Ovary (tissue), 10 donors: ENCODE measurements at places on chromosomes 3 and 15.
A peak's percentile ranks its signal among the peaks of the same experiment; 100 is the strongest.

GRCh38 chr3:174662653-174663052, 196.5 kb upstream of the NAALADL2 start:
- H3K27ac ChIP-seq = no peak overlapping the region
- no peaks in the 10 kb centered on the region for H3K4me1 ChIP-seq
- no peaks in the 10 kb centered on the region for H3K36me3 ChIP-seq
- no peak for DNase-seq

GRCh38 chr15:33581032-33581431, 270.3 kb downstream of the RYR3 start:
- no peak overlapping the region for H3K4me3 ChIP-seq
- H3K27me3 ChIP-seq = no peaks in the 10 kb centered on the region
- H3K4me1 ChIP-seq = peaks cover 16% of the 10 kb centered on the region
- no peaks in the 10 kb centered on the region for H3K36me3 ChIP-seq

DNA sequence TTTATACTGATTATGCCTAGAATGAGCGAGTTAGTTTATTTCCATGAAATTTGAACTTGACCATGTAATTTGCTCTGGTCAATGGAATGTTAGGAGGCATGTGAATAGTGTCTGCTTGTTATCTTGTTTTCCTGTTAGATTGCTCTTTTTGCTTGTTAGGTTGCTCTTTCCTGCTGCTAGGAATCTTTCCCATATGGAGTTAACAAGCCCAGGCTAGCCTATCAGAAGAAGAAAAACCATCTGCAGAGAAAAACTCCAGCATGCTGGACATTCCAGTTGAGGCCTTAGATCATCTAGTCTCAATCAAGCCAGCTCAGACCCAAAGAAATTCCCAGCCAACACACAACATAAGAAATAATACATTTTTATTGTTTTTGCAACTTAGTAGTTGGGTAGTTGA, 470.2 kb upstream of the AGTR1 start:
- H3K4me1 ChIP-seq = no peaks in the 10 kb centered on the region
- H3K36me3 ChIP-seq = no peaks in the 10 kb centered on the region
- H3K27me3 ChIP-seq = no peaks in the 10 kb centered on the region
- no peak overlapping the region for H3K4me3 ChIP-seq

- DNase-seq = no peak
- H3K36me3 ChIP-seq = no peaks in the 10 kb centered on the region
- no peaks in the 10 kb centered on the region for H3K4me1 ChIP-seq
- no peaks in the 10 kb centered on the region for H3K27me3 ChIP-seq
- H3K27ac ChIP-seq = no peak overlapping the region
- H3K4me3 ChIP-seq = no peak overlapping the region
Observed at GRCh38 chr3:122350814-122351418, 25.9 kb downstream of the CSTA start.

GRCh38 chr3:141127344-141128125, 76.4 kb downstream of the SPSB4 start:
- no peak overlapping the region for H3K4me3 ChIP-seq
- H3K36me3 ChIP-seq = no peaks in the 10 kb centered on the region
- no peak for DNase-seq

DNA sequence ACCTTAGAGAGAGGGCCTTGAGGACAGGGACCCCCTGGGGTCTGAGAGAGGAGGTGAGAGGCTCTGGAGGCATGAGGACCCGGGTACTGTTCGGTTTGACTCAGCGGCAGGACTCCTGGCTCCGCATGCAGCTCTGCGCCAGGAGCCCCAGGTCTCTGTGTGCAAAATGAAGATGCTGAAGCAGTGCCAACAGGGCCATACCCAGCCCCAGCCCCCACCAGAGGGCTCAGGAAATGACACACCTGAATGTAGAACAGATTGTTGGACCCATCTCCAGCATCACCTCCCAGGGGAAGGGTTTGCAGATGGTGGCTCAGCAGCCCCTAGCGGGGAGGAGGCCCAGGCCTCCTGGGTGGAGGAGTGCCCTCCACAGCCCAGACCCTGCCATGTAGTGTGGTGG, 30.2 kb downstream of the EPHB3 start:
- no peak overlapping the region for H3K4me3 ChIP-seq
- H3K36me3 ChIP-seq = no peaks in the 10 kb centered on the region
- peak overlapping the region; percentile 88 for H3K27ac ChIP-seq
- H3K4me1 ChIP-seq = peaks cover 13% of the 10 kb centered on the region

DNA sequence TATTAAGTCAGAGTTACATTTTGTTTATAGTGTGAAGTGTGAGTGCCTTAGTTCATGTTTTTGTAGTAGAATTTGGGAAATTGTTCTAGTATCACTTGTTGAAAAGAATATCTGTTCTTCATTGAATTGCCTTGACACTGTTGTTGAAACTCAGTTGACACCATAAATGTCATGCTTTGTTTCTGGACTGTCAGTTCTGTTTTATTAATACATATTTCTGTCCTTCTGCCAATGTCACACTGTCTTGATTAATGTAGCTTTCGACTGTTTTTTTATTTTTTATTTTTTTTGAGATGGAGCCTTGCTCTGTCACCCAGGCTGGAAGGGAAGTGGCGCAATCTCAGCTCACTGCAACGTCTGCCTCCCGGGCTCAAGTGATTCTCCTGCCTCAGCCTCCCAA, 59.1 kb downstream of the CHD2 start:
- no peaks in the 10 kb centered on the region for H3K36me3 ChIP-seq
- DNase-seq = no peak
- H3K4me1 ChIP-seq = peaks cover 3% of the 10 kb centered on the region
- no peak overlapping the region for H3K4me3 ChIP-seq
- no peak overlapping the region for H3K27ac ChIP-seq

GRCh38 chr3:102916532-102916931, 481.7 kb downstream of the ZPLD1 start:
- H3K27ac ChIP-seq = no peak overlapping the region
- no peaks in the 10 kb centered on the region for H3K27me3 ChIP-seq
- no peak for DNase-seq
- H3K4me3 ChIP-seq = no peak overlapping the region
- no peaks in the 10 kb centered on the region for H3K36me3 ChIP-seq

DNA sequence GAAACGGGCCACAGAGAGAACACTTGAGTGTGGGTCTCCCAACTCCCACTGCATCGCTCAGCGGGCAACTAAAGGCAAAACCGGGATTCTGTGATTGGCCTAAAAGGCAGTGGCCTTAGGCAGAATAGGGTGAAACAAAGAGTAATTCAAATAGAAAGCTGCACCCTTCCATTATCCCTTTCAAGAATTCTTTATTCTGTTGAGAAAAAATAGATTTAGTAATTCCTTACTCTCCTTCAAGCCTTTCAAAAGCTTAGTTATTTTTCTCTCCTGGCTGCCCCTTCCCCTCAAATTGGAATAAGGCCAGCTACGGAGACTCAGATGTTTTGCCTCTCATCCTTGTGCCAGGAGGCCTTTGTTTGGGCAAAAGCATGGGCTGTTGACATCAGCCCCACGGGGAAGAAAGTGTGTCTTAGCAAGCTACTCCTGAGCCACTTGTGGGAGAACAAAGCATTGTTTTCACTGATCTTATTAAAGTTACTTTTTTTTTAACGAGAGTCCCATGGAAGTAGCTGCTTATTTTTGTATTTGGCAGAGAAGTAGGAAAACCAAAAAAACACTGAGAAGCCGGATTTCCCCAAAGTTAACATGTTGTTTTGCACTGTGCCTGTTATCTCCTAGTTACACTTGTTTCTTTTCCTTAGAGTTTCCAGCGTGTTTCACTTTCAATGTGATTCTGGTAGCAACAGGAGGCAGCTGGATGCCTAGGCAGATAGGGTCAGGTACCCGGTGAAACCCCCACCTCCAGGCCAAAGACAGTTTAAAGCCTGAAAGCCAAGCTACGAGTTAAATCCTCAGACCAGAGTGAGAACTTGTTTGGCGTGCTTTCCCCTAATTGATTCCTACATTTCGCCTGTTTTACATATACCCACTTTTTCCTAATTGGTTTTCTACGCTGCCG, 2.2 kb downstream of the ST6GAL1 start:
- no peaks in the 10 kb centered on the region for H3K36me3 ChIP-seq
- peak overlapping the region; percentile 50 for H3K4me3 ChIP-seq
- no peak for DNase-seq
- H3K27ac ChIP-seq = peak overlapping the region; percentile 52

- peak; percentile 88 for DNase-seq
- no peak overlapping the region for H3K4me3 ChIP-seq
- no peak overlapping the region for H3K27ac ChIP-seq
- no peaks in the 10 kb centered on the region for H3K27me3 ChIP-seq
- no peaks in the 10 kb centered on the region for H3K36me3 ChIP-seq
Observed at GRCh38 chr15:73964736-73965093, 27.4 kb downstream of the STOML1 start.

GRCh38 chr3:162658003-162658402, 1161.4 kb downstream of the OTOL1 start:
- no peak overlapping the region for H3K4me3 ChIP-seq
- no peaks in the 10 kb centered on the region for H3K27me3 ChIP-seq
- DNase-seq = no peak
- no peak overlapping the region for H3K27ac ChIP-seq
- no peaks in the 10 kb centered on the region for H3K4me1 ChIP-seq
- H3K36me3 ChIP-seq = no peaks in the 10 kb centered on the region

- H3K36me3 ChIP-seq = no peaks in the 10 kb centered on the region
- no peak overlapping the region for H3K4me3 ChIP-seq
- peak overlapping the region; percentile 38 for H3K27ac ChIP-seq
- H3K4me1 ChIP-seq = peaks cover 14% of the 10 kb centered on the region
Observed at GRCh38 chr15:85725019-85725418, 69.7 kb downstream of the KLHL25 start.

- H3K4me3 ChIP-seq = no peak overlapping the region
- DNase-seq = no peak
- peaks cover 10% of the 10 kb centered on the region for H3K4me1 ChIP-seq
- H3K27me3 ChIP-seq = no peaks in the 10 kb centered on the region
- H3K36me3 ChIP-seq = no peaks in the 10 kb centered on the region
- peak overlapping the region; percentile 60 for H3K27ac ChIP-seq
Observed at GRCh38 chr3:58324391-58325390, 8.0 kb upstream of the PXK start.

DNA sequence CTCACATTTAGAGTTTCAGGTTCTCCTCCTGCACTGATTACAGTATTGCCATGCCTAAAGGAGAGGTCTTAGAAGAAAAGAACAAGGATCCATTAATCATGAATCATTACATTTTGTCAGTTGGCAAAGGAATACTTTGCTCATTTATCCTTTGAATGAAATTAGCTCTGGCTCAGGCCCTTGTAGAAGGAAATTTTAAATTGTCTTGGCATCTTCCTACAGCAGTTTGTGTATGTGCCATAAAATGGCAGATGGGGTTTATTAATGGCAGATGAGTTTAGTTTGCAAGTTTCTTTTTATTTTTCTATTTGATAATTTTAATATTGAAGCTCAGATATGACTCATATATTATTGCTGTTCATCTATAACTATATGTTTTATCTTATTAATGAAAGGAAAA, 181.2 kb upstream of the EPHA3 start:
- no peaks in the 10 kb centered on the region for H3K27me3 ChIP-seq
- no peaks in the 10 kb centered on the region for H3K4me1 ChIP-seq
- H3K36me3 ChIP-seq = no peaks in the 10 kb centered on the region
- H3K27ac ChIP-seq = no peak overlapping the region
- DNase-seq = no peak

DNA sequence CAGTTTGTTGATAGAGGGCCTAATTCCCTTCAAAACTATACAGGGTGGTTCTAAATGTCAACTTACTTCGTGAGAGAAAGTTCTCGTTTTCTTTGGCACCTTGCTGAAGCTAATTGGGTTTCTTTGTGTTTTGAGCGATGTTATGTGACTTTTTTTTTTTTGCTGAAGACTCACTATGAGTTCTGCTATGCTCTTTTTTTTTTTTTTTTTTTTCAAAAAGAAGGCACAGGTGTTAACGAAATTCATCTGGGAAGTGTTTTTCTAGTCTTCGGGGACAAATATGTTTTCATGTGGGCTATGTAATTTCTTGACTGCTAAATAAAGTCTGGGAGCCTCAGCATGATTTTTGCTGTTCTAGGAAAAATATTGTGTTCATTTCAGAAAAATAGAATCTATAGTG, 81.5 kb downstream of the PEX5L start:
- no peaks in the 10 kb centered on the region for H3K27me3 ChIP-seq
- no peak overlapping the region for H3K4me3 ChIP-seq
- no peak for DNase-seq
- no peak overlapping the region for H3K27ac ChIP-seq
- no peaks in the 10 kb centered on the region for H3K36me3 ChIP-seq
- no peaks in the 10 kb centered on the region for H3K4me1 ChIP-seq

DNA sequence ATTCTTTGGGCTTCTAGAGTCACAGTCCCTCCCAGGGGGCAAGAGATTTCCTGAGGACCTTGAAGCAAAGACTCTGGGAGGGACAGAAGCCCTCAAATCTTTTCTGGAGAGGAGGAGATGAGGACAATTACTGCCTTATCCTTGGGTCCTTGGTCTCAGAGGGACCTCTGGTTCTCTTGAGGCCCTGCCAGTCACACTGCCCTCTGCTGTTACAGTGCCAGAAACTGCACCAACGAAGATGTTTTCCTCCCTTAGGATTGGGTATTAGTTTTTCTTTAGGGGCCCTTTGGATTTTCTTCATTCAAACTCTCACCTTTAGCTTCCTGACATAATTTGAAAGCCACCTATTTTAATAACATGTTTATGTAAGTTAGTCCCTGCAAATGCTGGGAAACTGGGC, 58.2 kb upstream of the SCN5A start:
- no peaks in the 10 kb centered on the region for H3K4me1 ChIP-seq
- no peak for DNase-seq
- H3K4me3 ChIP-seq = no peak overlapping the region
- H3K36me3 ChIP-seq = no peaks in the 10 kb centered on the region
- no peak overlapping the region for H3K27ac ChIP-seq
- no peaks in the 10 kb centered on the region for H3K27me3 ChIP-seq

- H3K36me3 ChIP-seq = no peaks in the 10 kb centered on the region
- H3K4me1 ChIP-seq = no peaks in the 10 kb centered on the region
- no peaks in the 10 kb centered on the region for H3K27me3 ChIP-seq
- no peak overlapping the region for H3K4me3 ChIP-seq
- no peak for DNase-seq
Observed at GRCh38 chr3:156964577-156964976, 138.4 kb downstream of the LEKR1 start.

- H3K36me3 ChIP-seq = no peaks in the 10 kb centered on the region
- no peak overlapping the region for H3K4me3 ChIP-seq
- DNase-seq = no peak
Observed at GRCh38 chr15:57418635-57419034, 42.3 kb downstream of the CGNL1 start.

GRCh38 chr15:67365994-67366393, 111.4 kb downstream of the IQCH start:
- no peak overlapping the region for H3K4me3 ChIP-seq
- H3K36me3 ChIP-seq = no peaks in the 10 kb centered on the region
- no peaks in the 10 kb centered on the region for H3K27me3 ChIP-seq

DNA sequence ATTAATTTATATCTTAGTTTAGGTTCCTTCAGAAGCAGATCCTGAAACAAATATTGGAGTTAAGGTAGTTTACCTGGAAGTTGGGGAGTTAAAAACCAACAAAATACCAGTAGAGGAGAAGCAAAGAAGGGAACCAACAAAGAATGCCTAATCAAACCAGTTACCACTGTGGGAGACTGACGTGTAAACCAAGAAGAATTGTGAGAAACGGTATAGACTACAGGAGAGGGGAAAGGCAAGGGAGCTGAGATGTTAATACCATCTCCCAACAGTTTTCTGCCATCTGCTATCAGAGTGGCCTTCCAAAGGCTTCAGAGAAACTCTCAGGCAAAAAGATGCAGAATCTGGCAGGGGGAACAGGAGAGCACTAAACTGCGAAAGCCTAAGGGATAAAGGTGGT, 53.5 kb downstream of the BFSP2 start:
- no peak overlapping the region for H3K27ac ChIP-seq
- H3K4me3 ChIP-seq = no peak overlapping the region
- DNase-seq = no peak
- no peaks in the 10 kb centered on the region for H3K4me1 ChIP-seq
- no peaks in the 10 kb centered on the region for H3K27me3 ChIP-seq
- H3K36me3 ChIP-seq = no peaks in the 10 kb centered on the region

GRCh38 chr15:62866366-62866765, 176.2 kb upstream of the TPM1 start:
- DNase-seq = no peak
- H3K27me3 ChIP-seq = no peaks in the 10 kb centered on the region
- H3K36me3 ChIP-seq = no peaks in the 10 kb centered on the region
- H3K4me1 ChIP-seq = no peaks in the 10 kb centered on the region
- H3K27ac ChIP-seq = no peak overlapping the region
